ENCODE measurements at places on chromosomes 1 and 21.
A peak's percentile ranks its signal among the peaks of the same experiment; 100 is the strongest.

GRCh38 chr1:199747984-199748383, 279.5 kb upstream of the NR5A2 start:
- no peak for DNase-seq

- peak; percentile 98 for DNase-seq
These were observed 483.9 kb downstream of the DISC1 start for GRCh38 chr1:232110281-232111090.

DNA sequence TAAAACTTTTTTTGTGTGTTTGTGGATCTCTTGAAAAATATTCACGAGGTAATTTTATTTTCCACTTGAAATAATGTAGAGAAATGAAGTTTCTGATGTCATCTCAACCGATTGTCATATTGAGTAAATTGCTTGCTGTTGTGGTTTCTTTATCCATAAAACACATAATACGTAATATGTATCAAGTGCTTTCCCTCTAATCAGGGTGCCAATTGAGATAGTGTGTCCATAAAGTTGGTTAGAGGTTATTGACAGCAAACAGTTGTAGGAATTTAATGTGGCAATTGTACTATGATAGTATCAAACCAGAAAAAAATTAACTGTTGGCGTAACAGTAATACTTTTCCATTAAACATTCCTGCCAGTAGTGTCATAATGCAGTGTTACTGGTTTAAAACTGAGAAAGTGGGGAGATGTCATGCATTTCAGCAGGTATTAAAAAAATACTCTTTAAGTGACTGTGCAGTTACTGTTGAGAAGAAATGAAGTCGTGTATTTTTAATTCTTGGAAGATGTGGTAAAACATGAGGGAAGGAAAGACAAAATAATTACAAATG, 38.3 kb downstream of the USP25 start:
- no peak for DNase-seq

- no peak for DNase-seq
These were observed 3.9 kb downstream of the NHLH1 start for GRCh38 chr1:160370561-160371345.

DNA sequence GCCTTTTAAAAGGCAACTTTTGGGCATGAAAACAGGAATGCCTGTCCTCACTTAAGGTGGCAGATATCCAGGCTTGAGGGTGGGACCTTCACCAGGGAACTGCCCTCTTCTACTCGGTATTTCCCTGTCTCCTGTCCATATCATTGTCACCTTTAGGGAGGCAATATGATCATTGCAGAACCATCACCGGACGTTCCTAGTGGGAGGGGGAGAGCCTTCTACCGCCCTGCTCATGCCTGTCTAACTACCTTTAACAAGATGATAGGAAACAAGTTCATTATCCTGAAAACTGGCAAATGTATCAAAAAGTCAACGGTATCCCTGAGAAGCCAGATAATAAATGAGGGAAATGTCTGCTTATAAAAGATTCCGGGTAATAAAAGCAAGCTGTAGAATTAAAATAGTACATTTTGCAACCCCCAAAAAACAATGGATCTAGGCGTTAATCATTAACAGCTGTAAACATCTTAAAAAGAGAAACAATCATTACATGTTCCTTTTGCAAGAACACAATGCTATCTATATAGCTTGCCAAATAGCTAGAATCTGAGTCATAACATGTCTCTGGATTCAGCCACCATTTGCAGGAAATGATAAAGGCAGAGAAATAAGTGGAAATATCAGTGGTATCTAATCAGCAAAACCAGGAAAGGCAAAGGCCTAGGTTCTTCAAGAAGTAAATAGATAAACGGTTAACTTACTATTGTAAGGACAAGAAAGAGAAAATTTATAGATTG, 852.9 kb upstream of the ADGRL4 start:
- peak; percentile 91 for DNase-seq

GRCh38 chr1:42176902-42177519, 12.5 kb upstream of the GUCA2A start:
- peak; percentile 40 for DNase-seq

GRCh38 chr1:37153116-37154100, 119.1 kb upstream of the GRIK3 start:
- DNase-seq = no peak

DNA sequence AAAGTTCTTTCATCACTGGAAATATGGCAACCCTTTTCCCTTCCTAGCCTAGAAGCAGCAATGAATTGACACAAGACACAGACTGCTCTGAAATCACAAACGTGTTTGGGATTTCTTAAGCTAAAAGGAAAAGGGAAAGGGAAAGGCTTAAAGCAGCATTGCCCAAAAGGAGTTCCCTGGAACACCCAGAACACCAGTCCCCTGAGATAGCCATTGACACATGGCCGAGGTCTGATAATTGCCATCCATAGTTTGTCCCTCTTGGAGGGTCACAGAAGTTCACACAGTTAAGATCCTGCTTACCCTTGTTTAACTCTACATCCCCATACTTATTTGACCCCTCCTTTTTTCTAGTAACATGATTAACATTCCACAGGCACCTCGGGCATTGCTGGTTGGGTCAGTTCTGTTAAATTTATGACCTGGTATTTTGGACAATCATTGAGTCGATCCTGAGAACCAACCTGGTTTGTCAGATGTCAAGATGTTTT, 72.9 kb downstream of the ZNF281 start:
- peak; percentile 53 for DNase-seq
